ENCODE measurements at places on chromosomes 11 and 22.

DNA sequence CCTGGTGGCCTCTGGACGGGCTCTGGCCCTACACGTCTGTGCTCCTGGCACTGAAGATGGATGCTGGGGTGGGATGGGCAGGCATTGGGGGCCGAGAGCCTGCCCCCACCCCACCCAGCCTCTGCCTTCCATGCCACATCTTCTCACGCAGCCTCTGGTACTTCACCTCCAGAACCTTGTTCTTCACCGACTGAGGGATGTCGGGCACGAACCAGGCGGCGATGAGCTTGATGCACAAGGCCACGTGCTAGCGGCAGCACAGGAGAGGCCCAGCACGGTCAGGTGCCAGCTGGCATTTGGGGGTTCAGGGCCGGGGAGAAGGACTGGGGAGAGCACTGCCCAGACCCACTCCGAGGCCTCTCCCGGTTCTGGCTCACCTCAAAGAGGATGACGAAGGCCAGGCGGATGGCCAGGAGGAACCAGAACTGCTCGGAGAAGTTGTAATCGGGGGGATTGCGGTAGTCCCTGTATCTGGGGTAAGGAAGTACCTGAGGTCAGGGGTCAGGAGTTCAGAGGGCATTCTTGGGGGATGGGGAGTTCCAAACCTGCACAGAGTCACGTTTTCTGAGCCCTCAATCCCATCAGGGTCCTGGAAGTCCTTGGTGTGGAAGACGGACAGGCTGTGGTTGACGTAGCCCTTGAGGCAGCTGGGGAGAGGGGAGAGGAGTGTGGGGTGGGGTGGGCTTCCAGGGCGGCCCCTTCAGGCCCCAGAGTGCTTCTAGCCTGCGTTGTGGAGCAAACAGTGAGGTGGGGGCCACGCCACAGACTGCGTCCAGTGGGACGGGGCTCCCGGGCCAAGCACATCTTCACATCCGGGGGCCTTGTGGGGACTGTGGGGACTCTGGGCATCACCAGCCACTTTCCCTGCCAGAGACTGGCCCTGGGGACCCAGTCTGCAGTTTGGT lies 3.8 kb upstream of the SIGIRR start:
- DNase-seq: no peak

- no peak for DNase-seq
Measured at GRCh38 chr11:79095424-79095823, 345.4 kb downstream of the TENM4 start.

DNA sequence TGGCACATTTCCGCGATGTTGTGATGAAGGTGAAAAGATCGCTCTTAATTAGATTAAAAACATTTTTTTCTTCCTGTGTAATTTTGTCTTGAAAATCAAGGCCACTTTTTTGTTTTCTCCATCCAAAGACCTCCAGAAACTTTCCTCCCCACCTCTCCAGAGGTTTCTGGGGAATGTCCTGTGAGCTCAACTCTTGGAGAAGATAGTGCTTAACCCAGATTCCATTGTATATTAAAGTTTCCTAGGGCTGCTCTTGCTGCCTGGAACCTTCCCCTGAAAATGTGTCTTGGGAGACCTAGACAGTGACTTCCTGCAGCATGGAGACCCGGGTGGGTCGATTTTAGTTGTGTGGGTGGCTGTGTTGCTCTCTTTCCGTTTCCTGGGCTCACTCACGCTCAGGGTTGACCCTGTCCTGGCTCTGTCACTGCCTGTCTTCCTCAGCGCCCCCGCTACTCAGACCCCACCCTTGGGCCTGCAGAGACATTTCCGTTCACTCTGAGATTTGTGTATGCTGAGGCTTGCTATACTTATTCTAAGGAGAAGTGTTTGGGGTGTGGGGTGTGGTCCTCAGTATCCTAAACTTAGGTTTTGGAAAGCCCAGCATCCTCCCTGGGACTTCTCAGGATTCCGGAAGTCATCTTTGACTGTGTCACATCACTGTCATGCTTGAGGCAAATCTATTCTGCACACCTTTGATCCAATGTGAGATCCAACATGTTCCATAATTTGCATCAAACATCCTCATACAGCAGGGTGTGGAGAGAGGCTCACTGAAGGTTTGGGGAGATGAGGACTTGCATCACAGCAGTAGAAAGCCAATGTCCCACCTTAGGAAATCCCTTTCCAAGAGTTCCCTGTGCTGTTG lies 47.2 kb downstream of the KCNQ1OT1 start:
- DNase-seq: no peak

DNA sequence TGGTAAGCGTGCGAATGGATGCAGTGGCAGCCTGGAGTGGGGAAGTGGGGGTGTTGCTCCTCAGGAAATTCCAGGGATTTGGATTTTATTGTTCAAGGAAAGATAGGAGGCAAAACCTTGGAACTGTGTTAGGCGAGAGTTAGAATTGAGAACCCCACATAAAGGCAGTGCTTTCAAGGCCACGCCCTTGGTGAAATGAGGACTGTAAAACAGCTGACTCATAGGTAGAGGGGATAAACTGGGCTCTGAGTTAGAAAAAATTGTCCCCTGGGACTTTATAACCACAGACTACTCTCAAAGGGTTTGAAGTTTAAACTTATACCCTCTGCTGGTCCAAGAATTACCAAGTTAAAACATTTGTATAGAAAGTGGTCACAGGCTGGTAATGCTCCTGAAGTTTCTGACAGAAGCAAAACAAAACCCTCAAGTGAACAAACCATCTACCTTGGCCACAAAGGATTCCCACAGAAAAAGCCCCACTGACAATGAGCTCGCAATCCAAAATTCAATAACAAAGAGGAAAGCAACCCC lies 250.3 kb upstream of the TBCEL start:
- no peak for DNase-seq

- no peak for DNase-seq
Measured at GRCh38 chr11:95241681-95242081, 10.7 kb upstream of the SESN3 start.

DNA sequence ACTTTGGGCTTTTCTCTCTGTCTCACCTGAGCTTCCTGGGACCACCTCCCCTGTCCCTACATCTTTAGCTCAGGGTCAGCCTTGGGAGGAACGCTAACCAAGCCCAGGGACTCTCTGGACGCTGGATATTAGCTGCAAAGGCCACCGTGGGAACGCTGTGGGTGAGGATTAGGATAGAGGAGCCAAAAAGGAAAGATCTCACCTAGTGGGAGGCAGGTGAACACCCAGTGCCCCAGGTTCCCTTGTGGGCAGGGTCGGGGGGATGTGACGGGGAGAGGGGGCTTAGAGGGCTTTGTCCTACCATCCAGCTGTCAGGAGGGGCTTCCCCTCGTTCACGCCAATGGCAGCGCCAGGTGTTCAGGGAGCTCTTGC lies 50.2 kb downstream of the LINC01488 start:
- no peak for DNase-seq

DNA sequence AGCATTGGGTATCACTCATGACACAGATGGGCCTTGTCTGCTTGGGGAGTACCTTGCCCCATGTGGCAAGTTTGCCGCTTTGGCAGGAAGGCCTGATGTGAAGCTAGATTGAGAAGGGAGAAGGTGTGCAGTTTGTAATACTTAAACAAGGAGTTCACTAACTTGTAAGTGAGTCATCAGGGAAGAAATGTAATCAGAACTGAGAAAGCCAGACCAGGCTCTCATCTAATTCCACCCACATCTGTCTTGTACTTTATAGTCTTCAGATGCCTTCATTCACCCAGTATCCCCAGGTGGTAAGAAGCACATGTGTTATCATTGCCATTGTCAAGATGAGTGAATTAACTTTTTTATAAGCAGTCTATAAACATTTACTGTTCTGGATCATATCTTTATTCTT lies 116.0 kb upstream of the DDI1 start:
- no peak for DNase-seq

GRCh38 chr11:110089617-110090282 lies 3.4 kb upstream of the ZC3H12C start:
- no peak for DNase-seq

GRCh38 chr11:12727563-12728211 lies 53.5 kb downstream of the TEAD1 start:
- DNase-seq: no peak

DNA sequence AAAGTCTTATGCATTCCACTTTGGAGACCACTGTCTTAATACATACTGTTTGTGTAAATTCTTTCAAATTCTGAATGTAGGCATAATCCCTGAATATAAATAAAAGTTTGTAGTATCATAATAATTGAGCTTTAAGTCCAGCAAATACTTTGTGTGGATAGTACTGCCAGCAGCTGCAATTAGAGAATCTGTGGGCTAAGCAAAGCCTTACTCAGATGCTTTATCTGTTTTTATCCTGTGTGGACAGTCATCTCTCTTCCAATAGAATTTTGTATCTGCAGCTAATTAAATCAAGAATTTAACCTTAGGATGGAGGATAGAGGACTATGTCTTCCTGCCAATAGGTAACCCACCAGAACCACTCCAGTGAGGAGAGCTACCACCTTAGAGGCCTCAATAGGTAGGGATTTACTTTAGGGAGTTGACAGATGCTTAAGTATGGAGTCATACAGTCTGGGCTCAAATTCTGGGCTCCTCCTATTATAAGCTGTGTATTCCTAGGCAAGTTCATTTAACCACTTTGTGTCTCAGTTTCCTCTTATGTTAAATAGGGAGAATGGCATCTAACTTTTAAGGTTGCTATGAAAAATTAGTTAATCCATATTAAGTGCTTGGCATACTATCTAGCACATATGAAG lies 71.1 kb downstream of the STIM1 start:
- no peak for DNase-seq

GRCh38 chr11:128616161-128616560 lies 28.8 kb upstream of the ETS1 start:
- peak; percentile 25 for DNase-seq

- peak; percentile 51 for DNase-seq
Measured at GRCh38 chr11:1889224-1889930, 2.3 kb downstream of the PRR33 start.

All from mucosa of gallbladder (tissue), 1 donor.